ENCODE measurements at places on chromosomes 4 and X. TPM values are rescaled to one million over a fixed set of nuclear protein-coding genes. Genes with fewer than 3 reads are reported as not detected.

The GSX2 gene
- not detected for polyA plus RNA-seq

- DNase-seq: no peak
These were observed 9.0 kb downstream of the TSC22D3 start for GRCh38 chrX:107766470-107767150.

GRCh38 chrX:135596495-135596894 lies 76.0 kb downstream of the INTS6L start:
- peak; percentile 5 for DNase-seq

GRCh38 chrX:113651306-113651705 lies 810.7 kb upstream of the AMOT start:
- DNase-seq: no peak
